ENCODE measurements at places on chromosomes 6 and 20.

- no peak for DNase-seq
These were observed 40.4 kb downstream of the MDGA1 start for GRCh38 chr6:37657112-37657886.

DNA sequence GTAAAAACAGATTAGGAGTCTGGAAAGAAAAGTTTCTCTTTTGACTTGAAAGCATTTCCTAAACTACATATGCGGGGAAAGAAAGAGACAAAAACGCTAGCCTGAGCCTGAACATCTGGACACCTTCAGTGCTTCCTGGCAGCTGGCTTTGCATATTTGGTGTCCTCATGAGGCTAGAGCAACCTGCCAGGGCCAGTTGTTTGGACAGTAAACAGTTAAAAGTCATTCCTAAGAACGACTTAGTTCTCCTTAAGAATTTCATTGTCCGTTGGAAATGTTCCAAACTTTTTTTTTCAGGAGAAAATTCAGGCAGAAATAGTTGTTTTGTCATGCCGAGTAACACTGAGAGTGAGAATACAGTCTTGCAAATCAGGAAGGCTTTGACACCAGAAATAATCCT, 199.8 kb downstream of the SMOC2 start:
- no peak for DNase-seq

DNA sequence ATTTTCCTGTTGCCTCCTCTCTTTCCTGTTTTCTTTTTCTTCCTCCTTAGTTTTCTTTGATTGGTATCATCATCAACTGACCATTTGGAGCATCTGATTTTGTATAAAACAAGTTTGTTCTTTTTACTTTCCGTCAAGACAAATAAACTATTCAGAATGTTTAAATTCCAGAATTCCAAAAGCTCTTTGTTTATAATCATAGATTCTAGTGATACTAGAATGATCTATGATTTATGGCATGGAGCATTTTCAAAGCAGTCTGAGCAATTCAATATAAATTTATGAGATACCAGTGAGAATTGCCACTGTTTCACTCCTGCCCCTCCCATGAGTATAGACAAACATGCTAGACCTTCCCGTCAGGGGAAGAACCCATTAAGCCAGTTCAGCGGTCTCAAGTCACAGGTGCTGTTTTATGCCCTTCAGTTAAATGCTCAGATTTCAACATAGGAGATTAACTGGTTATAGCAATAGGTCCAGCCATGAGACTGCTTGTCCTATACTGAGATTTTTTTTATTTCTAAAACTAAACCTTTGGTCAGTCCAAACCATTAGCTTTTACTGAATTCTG, 60.7 kb downstream of the GRIK2 start:
- no peak for DNase-seq

GRCh38 chr20:32888636-32889035, 29.9 kb downstream of the EFCAB8 start:
- no peak for DNase-seq

DNA sequence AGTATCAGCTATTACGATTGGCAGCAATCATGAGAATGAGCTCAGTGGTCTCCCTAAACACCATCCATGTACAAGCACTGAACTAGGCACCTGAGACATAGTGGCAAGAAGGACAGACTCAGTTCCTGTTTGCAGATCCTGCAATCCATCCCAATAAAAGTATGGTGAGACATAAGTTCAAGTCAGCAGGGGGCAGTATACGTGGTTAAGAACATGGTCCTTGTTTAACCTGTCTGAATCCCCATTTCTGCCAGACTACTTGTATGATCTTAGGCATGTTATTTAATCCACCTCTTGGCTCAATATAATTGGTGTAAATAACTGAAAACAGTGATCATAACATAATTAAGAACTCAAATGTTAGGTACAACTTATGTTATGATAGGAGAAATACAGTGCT, 33.2 kb upstream of the PNISR start:
- DNase-seq, result no peak

GRCh38 chr20:46253391-46253790, 54.9 kb downstream of the CDH22 start:
- DNase-seq, result no peak

DNA sequence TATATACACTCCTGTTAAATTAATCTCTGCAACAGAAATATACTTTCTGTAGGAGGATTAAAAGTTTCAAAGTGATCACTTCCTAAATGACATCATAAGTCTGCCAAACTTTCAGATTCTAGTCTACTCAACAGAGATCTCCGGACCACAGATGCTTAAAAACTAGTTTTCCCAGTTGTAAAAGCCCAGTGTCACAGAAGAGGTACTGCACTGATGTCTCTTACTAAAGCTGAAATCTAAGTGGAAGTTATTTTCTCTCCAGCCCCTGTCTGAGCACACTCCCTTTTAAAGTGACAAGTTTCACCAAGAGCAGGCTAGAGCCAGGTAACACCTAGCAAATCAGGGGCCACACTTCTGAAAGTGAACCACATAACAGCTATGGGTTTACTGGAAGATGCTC, 71.6 kb upstream of the DST start:
- DNase-seq, result no peak

DNA sequence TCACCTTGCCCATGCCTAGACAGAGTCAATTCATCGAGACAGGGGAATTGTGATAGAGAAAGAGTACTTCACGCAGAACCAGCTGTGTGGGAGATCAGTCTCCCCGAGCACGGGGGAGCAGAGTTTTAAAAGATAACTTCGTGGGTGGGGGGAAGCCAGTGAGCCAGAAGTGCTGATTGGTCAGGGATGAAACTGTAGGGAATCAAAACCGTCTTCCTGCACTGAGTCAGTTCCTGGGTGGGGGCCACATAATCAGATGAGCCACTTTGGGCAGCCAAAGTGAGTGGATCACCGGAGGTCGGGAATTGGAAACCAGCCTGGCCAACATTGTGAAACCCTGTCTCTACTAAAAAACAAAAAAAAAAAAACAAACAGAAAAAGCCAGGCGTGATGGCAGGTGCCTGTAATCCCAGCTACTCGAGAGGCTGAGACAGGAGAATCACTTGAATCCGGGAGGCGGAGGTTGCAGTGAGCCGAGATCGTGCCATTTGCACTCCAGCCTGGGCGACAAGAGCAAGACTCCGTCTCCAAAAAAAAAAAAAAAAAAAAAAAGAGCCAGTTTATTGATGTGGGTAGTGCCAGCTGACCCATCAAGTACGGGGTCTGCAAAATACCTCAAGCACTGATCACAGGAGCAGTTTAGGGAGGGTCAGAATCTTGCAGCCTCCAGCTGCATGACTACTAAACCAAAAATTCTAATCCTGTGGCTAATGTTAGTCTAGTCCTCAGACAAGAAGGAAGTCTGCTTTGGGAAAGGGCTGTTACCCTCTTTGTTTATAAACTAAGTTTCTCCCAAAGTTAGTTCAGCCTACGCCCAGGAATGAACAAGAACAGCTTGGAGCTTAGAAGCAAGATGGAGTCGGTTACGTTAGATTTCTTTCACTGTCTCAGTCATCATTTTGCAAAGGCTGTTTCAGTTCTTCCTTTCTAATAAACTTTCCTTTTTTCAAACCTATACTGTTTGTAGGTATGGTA, 3.9 kb upstream of the TRIM39 start:
- no peak for DNase-seq

GRCh38 chr20:6739406-6739805, 28.1 kb upstream of the BMP2 start:
- DNase-seq, result no peak

DNA sequence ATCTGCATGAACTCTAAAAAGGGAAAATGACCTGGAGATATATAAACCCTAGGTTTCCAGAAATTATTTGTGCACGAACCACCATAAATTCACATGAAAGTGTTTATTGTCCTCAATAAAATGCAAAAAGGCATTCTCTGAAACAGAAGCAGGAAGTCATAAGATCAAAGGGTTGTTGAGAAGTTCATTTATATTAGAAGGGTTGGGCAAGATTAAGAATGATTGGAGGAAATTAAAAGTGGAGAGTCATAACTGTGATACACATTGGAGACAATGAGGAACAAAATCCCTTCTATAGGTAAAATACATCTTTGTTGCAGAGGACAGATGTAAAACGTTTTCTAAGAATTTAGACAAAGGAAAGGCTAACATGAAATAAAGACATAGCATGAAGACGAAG, 476.8 kb downstream of the CBLN4 start:
- no peak for DNase-seq

- no peak for DNase-seq
These were observed 215.2 kb downstream of the TMEM242 start for GRCh38 chr6:157107915-157108651.

DNA sequence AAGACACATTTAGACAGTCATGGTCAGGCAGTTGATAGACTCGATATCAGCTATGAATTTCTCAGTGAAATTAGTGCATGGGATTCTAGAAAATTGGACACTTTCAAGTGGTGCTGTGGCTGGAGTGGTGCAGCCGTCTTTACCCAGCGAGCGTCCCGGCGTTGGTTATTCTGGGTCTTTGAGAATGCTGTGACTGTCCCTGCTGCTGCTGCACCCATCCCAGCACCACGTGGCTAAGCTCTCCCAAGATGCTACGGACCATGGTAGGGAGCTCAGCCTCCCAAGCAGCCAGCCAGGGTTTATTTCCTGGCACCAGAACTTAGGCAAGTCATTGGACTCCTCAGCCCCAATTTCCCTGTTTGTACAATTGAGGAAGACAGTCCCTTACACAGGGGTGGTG, 147.2 kb upstream of the RPS6KA2 start:
- no peak for DNase-seq

DNA sequence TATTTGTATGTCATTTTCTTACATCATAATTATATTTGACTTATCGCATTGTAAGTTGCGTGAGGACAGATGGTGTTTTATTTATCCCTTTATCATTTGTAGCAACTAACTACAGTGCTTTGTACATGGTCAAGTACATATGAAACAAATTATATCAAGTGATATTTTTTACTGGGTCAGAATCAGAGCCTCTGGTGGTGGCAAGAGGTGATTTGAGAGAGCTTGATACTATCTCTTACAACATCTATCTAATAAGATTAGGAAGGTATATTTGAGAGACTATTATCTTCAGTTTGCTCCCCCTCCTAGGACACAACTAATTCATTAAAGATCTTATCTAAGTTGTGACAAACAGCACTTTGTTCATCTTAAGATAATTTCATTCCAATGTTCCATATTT, 47.7 kb downstream of the BCKDHB start:
- no peak for DNase-seq

DNA sequence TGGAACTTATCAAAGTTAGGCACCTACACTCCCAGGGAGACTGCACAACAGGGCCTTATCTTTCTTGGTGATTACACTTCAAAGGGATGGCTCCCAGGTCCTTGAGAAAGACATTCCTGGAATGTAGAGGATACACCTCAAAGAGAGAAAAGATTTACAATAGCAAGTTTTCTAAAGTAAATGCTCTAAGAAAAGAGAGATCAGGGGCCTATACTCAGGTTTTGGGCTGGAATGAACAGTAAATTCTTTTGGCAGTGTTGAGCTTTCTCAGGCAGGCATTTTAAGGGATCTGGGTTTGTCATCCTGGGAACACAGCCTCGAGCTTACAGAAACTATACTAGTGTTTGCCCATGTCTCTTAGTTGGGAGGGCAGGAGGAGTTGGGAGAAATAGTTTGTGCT, 31.7 kb upstream of the ME1 start:
- no peak for DNase-seq

DNA sequence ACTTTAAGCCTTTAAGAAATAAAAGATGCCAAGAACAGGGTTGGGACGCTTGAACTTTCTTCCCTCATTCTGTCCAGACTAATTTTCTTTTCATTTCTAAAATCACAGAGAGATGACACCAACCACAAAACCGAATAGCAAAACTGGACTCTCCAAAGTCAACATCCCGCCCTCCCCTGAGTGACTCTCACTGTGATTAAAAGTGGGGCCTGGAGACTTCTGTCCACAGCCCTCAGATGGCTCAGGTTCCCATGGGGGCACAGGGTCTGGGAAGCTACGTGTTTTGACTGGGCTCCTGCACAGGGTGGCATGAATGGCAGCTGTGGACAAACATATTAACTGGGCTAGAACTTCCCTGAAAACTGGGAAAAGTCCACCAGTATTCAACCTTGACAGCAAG, 6.3 kb downstream of the FRMD1 start:
- no peak for DNase-seq

GRCh38 chr6:32819729-32820128, 2.9 kb upstream of the HLA-DOB start:
- no peak for DNase-seq
